ENCODE measurements at places on chromosomes 3 and 15. TPM values are rescaled to one million over a fixed set of nuclear protein-coding genes. Genes with fewer than 3 reads are reported as not detected.
A peak's percentile ranks its signal among the peaks of the same experiment; 100 is the strongest.

ERICH6 gene
- 0.37 TPM for polyA plus RNA-seq

MUC4 gene
- polyA plus RNA-seq, result 0.66 TPM

KCNMB3 gene
- polyA plus RNA-seq, result 4.2 TPM

TCTA gene
- polyA plus RNA-seq, result 25.4 TPM

- no peak for DNase-seq
Measured at GRCh38 chr15:89377024-89377841, 42.6 kb upstream of the POLG start.

DNA sequence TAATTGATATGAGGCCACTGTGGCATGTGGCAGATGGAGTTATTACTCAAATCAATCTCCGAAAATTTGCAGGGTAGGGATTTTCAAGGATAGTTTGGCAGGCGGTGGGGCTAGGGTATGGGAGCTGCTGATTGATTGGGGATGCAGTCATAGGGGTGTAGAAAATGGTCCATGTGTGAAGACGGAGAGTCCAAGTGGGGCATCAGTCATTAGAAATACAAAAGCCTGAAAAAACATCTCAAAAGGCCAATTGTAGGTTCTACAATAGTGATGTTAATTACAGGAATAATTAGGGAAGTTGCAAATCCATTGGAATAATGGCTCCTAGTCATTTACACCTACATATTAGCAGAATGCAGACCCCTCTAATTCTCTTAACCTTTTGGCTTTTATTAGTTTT lies 4.9 kb downstream of the LEKR1 start:
- no peak for DNase-seq

DNA sequence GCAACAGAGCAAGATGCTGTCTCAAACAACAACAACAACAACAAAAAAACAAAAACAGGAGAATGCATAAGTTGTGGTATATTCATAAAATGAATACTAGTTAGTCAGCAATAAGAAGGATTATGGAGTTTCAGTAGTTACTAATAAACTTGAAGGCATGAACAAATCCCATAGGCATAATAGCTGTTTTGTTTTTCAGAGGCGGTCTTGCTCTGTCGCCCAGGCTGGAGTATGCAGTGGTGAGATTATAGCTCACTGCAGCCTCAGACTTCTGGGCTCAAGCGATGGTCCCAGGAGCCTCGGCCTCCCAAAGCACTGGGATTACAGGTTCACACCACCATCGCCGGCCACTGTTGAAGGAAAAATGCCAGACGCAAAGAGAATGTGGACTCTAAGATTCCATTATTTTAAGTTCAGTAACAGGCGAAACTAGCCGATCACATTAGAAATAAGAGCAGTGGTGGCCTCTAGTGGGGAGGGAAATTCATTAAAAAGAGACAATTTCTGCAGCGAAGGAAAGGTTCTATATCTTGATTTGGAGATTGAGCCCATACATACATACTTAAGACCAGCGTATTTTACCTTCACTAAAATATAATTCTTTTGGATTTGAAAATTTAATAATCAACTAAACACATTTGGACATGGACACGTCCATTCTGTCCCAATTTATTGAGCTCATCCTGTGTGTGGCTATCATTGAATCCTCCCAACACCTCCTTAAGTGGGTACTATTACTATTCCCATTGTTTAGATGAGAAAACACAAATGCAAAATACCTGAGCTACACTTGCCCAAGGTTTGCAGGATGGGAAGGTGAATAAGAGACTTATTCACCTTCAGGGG lies 27.4 kb upstream of the HDAC11 start:
- peak; percentile 39 for DNase-seq

- peak; percentile 49 for DNase-seq
Measured at GRCh38 chr3:33131331-33132018, 17.7 kb downstream of the CRTAP start.

DNA sequence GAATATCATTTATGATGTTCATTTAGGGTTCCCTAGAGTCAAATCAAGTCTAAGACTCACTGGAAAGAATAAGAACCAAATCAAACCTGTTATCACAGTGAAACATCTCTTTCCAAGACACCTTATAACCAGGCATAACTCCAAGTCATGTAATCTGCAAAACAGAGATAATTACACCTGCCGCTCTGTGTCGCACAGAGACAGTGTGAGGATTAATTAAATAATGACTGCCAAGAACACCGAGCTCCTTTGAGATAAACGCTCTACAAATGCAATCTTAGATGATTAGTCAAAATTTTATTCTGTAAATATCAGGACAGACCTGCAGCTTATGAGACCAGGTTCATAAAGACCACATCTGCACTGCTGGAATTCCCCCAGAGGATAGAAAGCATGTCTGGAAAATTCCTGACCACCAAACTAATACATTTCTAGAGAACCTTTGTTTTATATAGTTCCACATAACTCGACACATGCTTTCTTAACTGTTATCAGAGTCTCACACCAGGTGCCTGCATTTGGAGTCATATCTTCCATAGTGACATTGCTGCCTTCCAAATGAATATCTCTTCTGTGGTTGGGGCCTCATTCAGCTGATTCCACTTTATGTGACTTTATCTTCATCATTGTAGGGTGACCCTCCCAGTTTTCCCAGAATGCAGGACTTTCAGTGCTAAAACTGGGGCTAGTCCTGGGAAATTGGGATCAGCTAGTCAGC lies 252.8 kb downstream of the CD47 start:
- DNase-seq, result no peak

- no peak for DNase-seq
Measured at GRCh38 chr3:32595323-32595722, 24.7 kb upstream of the DYNC1LI1 start.

- no peak for DNase-seq
Measured at GRCh38 chr15:90471769-90472168, 58.0 kb upstream of the CRTC3 start.

- no peak for DNase-seq
Measured at GRCh38 chr3:61955483-61955882, 394.1 kb downstream of the PTPRG start.

- no peak for DNase-seq
Measured at GRCh38 chr3:63817225-63817624, 1.9 kb upstream of the C3orf49 start.

DNA sequence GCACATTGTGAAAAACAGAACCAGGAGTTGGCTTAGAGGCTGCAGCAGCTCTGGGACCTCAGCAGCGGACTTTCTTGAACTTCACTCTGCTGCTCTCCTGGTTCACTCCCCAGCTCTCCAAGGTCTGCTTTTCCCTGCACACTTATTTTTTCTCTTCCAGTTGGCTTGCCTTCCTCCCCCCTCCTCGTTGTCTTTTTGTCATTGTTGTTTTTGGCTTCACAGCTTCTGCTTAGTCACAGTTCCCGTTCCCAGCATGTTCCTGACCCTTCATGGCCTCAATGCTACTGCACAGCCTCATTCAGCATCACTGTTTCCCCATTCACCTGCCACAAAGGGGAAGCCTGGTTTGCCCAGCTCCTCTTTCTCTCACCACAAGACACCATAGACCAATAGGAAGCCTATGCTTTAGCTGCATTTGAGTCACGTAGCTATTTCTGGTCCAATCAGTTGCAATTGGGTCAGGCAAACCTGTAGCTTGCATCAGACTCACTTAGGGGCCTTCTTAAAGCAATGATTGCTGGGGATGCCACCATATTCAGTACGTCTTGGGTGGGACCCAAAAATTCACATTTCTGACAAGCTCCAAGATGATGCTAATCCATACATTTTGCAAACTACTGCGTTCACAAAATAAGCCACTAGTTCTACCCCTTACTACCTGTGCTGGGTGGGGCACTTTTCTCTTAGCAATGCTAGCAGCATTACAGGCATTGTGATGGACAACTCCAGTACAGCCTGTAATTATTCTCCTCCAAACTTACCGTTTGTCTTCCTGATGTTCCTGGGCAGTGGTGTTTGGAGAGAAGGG lies 7.8 kb upstream of the SUMF1 start:
- no peak for DNase-seq

DNA sequence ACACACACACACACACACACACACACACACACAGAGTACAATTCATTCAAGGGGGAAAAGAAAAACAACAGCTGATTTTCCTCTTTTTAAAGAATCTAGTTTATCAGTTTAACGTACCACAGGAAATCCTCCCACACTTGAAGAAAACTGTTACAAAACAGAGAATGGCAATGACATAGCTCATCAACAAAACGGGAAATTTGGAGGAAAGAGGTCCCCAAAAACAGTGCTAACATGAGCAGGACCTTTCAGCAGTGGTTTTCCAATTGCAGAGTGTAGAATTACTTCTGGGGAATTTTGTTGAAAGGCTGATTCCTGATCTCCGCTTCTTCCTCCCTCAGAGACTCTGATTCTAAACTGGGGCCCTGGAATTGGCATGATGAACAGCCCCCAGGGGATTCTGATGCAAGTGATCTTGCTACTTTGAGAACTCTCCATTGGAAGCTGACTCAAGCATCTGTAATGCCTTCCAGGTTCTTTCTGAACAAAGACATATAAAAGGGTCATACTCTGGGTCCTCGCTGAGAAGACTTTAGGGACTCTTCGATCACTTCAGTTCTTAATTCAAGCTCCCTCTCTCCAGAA lies 442.6 kb upstream of the PROK2 start:
- DNase-seq, result no peak

DNA sequence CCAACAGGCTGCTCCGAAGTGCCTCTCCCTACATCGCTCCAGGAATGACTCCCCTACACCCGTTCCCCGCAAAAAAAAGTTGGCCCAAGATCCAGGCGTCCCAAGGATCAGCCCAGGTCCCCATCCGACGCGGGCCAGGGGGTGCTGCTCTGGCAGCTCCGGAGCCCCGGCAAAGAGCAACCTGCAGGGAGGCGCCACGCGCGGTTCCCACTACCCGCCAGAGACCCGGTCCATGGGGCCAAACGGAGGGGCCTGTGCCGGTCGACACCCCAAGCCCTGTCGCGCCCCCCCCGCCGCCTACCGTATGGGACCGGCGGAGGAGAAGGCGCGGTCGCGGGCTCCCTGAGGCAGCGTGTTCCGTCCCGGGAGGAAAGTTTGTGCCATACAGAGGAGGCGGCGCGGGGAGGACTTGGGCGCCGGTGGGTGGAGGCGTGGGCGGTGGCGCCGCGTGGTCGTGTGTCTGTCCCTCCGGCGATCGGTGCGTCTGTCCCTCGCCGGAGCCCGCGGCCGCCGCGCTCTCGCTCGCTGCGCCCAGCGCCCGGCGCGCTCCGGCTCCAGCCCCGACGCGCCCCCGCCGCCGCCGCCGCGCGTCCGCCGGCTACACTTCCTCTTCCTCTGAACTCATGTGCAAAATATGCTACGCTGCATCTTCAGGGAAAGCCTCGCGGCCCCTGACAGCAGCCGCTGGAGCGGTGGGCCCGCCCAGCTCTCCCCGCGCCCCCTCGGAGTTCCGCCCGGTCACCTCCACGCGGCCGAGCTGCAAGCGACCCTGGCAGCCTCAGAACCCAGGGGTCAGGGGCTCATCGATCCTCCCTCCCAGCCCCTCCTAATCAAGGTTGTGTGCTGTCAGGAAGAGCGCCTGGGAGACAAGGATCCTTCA lies at the start of gene RFTN1:
Gene RFTN1, minus strand, starts transcription at position 559 of the 880 bp plus-strand sequence. CDS start 19,830 bp downstream, outside the sequence.
- DNase-seq, result no peak

DNA sequence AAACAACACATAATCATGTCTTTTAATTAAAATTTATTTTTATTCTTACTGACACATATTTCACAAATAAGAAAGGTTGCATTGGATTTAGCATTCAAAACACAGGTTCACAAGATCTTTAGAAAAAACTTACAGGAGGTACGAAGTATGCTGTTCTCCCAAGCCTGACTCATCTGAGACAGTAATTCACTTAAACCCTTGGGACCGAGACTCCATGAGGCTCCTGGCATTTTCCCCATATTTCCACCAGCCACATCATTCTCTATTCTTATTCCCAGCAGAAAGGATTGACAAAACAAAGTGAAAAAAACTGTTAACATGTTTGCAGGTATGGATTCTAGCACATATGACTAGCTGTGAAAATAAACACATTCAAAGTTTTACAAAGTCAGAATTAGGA lies 52.6 kb downstream of the CNTN3 start:
- DNase-seq, result no peak

GRCh38 chr15:69282104-69282743 lies 16.5 kb upstream of the PAQR5 start:
- no peak for DNase-seq

GRCh38 chr3:148379763-148380382 lies 317.8 kb upstream of the AGTR1 start:
- DNase-seq, result peak; percentile 10

GRCh38 chr3:97674461-97674860 lies 90.1 kb upstream of the ARL6 start:
- DNase-seq, result no peak

DNA sequence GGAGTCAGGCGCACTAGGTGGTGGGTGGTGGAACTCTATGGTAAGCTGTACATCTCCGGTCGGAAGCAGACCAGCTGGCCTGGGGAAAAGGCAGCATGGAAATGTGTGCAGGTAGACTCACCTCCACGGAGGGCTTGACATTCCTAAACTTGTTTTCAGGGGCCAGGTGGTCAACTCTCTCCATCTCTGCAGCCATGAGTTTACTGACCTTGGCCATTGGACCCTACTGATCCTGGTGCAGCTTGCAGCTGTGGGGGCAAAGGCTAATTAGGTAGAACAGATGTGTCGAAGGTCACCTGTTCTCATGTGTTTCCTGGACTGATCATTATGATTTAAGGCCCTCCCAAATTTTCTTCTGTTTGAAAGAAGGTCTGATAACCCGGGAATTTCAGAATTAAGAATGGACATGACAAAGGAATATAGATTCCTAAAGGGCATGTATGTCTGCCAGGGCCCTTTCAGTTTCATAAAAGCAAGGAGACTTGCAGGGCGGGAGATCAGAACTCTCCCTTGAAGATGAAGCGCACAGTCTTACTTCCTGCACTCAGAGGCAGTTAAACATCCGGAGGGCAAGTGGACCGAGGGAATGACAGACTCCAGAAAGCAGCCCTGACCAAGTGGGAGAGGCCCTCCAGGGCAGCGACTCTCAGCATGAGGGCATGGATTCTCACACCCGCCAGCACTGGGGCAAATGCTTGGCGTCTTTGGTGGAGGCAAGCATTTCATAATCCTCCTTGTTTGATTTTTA lies 56.1 kb upstream of the CMTM7 start:
- no peak for DNase-seq

DNA sequence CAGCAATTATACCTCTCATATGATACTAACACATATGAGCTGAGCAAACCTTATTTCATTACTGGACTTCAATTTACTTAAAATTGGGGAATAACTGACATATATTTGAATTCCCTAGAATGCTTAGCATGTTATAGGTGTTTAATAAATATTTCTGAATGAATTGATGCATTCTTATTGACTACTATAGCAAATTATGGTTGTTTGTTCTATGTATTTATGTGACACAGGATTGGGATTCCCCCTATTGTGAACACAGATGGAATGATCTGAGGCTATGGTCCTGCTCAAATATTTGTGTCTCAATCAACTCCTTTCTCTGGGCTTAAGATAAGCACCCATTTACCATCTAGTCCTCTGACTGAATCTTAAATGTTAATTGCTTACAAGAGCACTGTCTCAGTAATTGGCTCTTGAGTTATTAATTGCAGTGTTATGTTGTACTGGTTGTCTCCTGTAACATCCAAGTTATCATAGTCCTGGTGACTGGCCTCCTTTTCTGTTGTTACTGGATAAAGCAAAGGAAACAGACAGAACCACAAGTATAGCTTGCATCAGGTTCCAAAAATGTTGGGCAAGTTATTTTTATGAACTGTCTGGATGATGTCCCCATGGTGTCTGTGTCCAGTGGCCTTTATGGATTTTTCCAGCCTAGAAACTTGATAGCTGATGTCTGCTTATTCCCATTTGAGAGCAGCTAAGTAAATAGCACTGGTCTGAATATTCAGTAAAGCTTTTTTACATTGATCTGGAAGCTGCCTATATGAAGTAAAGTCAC lies 2.3 kb upstream of the UACA start:
- DNase-seq, result no peak
